ENCODE measurements at places on chromosomes 6 and 20.

GRCh38 chr6:170464080-170464479 lies 89.0 kb downstream of the PSMB1 start:
- no peak for DNase-seq

- no peak for DNase-seq
Observed at GRCh38 chr6:127290391-127291265, 24.0 kb downstream of the RNF146 start.

DNA sequence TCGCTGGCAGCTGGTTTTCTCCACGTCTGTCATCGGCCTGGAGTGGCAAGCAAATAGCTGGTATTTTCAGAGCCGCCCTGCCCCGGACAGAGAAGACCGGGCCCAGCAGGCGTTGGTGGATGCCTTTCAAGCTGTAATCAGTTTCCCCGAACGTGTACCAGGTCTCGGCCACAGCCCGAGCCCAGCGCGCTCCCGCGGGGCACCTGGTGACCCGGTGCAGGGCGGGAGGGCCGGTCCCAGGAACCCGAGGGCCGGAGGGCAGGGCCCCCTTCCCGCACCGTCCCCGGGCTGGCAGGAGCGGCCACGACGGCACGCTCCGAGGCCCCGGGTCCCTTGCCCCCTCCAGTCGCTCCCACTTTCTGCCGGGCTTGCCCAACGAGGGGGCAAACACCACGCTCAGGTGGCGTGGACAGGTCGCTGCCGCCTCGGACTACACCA lies 348 bp upstream of the PYGB start:
- DNase-seq, result no peak

DNA sequence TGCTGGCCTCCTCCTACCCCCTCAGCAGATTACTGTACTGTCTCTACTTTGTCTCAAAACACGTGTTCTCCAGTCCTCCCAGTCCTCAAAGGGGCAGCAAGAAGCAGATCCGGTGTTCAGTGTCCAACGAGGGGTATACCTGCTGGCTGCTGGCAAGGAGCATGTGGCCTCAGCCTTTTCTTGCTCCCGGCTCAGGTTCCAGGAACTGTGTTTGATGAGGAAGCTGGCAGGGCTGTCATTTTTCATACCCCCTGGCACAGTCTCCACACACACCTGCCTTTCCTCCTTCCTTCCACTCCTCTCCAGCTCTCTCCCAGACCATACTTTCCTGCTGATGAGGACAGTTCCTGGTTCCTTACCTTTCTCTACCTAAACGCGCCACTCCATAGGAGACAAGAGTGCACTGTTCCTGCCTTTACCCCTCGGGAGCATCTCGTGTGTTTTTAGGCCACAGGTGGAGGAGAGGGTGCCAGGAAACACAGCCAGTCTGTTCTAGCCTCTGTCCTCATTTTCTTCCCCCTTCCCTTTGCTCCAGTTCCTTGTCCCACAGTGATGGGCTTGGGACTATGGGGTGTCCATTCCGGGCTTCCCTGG lies 77.2 kb downstream of the SSR1 start:
- peak; percentile 25 for DNase-seq

DNA sequence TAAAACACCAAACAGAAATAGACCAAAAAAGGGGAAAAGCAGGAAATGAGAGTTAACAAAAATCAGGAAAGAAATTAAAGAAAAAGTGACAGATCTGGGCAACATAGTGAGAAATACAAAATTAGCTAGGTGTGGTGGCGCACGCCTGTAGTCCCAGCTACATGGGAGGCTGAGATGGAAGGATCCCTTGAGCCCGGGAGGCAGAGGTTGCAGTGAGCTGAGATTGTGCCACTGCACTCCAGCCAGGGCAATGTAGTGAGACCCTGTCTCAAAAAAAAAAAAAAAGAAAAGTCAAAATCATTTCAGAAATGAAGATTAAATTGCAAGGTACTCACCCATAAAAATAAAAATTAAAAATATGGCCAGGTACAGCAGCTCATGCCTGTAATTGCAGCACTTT lies 13.0 kb upstream of the GRM4 start:
- DNase-seq, result no peak

- no peak for DNase-seq
Observed at GRCh38 chr6:117264692-117265409, 507 bp upstream of the VGLL2 start.

GRCh38 chr6:21791581-21791980 lies 198.0 kb downstream of the SOX4 start:
- no peak for DNase-seq

DNA sequence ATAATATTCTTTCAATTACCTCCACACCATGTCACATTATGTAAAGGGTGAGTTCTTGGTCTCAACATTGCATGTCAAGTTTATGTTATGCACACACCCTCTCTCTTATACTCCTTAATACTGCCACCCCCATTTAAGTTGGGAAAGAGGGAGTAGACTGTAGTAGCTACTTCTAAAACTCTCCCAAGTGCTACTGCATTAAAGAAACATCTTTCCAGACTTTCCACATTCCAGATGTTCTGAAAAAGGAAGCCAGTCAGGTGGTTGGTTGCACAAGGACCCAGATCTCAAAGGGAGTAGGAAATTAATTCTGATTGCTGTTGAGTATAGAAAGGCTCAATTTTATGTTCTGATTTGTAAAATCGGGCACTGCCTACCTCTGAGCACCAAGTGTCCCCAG lies 419.5 kb downstream of the CD83 start:
- no peak for DNase-seq

- DNase-seq, result no peak
Observed at GRCh38 chr6:149646599-149646998, 1.9 kb downstream of the KATNA1 start.

DNA sequence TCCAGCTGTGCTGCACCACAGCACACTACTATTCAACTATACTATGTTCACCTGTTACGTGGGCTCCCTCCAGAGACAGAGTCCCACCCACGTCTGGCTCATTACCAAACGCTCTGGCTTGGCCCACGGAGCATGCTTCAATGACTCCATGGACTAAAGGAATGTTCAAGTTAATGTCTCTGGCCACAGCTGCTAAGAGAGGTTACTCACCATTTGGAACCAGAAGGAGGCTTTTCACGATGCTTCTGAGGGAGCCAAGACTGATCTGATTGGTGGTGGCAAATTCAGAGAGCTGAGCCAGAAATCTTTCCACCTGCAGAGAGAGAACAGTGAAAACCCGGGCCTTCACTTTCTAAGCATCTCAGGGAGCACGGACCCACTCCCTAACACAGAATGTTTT lies 15.6 kb downstream of the COMMD7 start:
- no peak for DNase-seq

DNA sequence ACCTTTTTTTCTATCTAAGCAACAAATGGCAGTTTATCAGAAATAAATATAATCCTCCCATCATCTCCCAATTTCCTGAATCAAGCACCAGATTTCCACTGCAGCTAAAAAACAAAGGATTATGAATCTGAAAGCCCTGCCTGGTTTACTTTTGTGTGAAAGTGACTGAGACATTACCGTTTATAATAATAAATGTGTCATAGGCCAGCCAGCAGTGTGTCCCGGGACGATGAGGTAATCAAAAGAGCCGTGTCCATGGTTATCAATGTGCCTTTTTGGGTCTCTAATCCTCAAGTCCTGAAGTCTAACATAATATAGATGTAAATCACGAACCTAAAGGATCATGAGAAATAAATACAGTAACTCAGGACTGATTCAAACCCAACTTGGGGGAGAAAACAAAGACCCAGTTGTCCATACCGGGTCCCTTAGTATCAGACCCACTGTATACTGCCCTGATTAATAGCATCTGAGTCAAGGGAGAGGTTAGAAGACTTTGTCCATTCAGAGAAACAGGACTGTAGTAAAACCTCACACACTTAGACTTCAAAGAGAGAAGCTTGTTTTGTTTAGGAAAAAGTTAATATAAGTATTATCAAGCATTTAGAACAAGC lies 149.1 kb downstream of the SASH1 start:
- no peak for DNase-seq

DNA sequence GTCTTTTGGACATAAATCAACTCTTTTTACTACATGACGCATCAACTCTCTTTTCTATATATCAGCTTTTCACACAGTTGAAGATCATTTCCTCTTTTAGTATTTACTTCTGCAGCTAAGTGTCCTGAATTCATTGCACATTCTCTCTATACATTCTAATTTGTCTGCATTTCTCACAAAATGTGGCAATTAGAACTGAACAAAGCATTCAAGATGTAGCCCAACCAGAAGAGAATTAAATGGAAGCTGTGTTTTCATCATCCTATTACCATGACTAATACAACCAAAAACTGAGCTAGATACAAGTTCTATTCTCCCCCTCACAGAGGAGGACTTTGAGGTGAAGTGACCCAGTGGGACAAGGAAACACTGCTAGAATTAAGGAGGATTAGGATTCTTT lies 86.9 kb downstream of the PLCG1 start:
- DNase-seq, result no peak

GRCh38 chr6:6001443-6001842 lies 5.3 kb downstream of the NRN1 start:
- no peak for DNase-seq

DNA sequence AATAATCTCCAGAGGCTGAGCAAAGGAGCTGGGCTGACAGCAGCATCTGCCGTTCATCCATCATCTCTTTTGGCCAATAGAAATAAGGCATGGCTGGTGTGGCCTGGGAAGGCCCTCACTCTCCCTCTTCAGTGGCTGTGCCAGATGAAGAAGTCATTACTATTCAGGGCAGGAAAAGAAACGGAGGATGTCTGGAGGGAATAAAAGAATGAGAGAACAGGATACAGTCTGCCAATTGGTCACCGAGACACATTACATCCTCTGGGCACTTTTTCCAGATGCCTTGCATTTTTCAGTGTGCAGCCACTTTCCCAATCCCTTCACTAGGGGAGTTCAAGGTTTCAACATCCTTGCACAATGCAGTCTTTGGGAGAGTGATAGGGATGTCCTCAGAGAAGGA lies 32.2 kb upstream of the VGLL2 start:
- DNase-seq, result no peak

DNA sequence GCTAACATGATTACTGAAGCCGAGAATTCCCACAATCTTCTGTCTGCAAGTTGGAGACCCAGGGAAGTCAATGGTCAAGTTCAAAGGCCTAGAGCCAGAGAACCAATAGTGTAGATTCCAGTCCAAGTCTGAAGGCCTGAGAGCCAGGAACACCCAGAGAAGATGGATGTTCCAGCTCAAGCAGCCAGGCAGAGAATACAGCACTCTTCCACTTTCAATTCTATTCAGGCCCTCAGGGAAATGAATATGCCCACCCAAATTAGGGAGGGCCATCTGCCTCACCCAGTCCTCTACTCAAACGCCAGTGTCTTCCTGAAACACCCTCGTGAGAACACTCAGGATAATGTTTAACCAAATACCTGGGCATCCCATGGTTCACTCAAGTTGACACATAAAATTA lies 123.5 kb downstream of the THBS2 start:
- DNase-seq, result no peak

DNA sequence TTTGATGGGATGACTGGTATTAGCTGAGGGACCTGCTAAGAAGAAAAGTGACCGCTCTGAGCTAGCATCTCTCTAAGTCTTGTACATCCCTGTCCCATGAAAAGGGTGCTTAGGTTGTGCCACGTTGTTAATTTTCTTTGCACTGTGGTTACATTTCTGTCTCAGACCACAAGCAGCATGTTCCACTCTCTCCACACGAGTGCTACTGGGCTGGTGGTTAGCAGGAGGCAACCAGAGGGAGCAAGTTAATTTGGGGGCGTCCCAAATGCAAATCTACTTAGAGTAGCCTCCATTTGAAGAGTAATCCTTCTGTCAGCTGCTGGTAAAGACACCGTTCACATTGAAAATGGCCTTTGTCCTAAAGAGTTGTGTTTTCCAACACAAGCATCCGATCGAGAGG lies 3.4 kb upstream of the SCML4 start:
- no peak for DNase-seq

DNA sequence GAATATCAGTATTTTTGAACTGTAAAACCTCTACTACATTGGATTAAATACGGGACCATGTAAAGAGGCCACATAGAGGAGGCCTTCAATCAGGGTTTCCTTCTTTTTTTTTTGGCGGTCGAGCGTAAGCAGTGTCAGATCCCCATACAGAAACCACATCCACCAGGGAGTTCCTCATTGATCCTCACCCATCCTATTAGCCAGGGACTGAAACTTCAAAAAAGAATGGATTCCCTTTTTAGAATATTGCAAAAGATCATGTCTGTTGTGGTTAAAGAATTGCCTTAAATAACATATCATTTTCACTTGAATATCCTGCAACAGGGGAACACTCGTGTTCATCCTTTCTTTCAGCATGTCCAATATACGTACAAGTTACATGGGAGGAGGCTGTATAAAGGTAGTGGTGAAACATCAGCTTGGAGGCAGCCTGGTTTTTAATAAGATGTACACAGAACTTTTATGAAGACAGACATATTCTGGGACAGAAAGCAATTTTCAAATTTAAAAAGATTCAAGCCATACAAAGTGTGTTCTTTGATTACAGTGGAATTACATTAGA lies 96.1 kb downstream of the PPP1R14C start:
- DNase-seq, result no peak

- DNase-seq, result no peak
Observed at GRCh38 chr6:28709478-28710349, 184.0 kb downstream of the GPX5 start.

DNA sequence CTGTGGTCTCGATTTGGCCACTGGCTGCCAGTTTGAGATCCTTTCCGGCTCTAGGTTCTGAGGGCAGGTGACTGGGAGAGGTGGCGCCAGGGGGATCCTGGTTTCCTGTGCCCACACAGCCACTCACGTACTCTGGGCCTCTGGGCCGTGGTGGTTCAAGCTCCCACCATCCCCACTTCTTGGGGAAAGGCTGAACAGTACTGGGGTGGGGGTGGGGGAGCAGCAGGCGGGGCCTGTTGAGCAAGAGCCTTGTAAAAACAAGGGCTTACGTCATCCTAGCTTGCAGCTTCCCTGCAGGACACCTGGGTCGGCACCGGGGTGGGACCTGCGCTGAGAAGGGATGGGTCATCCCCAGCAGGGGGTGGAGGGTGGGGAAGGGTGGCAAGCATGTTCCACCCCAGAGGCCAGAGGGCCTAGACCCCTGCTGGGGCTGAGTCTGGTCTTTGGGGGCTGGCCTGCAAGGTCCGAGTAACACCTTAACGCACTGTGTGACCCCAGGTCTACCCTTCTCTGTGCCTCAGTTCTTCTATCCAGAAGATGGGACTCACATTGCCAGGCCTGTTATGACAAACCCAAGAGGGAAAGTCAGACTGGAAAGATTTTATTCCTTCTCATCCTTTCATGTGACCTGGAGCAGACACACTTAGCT lies 3.1 kb upstream of the CEBPB start:
- no peak for DNase-seq

DNA sequence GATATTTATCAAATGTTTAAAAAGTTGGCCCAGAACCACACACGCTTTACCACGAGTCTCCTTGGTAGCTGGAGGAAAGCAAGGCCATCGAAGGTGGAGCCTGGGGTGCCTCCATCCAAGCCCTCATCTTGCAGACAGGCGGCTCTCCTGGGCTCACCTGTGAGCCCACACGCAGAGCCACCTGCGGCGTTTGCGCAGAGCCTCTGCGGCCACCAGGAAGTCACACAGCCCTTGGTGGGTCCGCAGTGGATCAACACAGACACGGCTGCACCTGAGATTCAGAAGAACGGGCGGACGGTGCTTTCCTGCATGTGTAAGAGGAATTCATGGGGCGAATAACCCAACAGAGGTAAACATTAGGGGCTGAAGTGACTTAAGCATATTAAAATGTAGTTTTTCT lies 24.5 kb upstream of the SMOC2 start:
- no peak for DNase-seq
